ENCODE measurements at places on chromosomes 2 and 18.
A peak's percentile ranks its signal among the peaks of the same experiment; 100 is the strongest.

DNA sequence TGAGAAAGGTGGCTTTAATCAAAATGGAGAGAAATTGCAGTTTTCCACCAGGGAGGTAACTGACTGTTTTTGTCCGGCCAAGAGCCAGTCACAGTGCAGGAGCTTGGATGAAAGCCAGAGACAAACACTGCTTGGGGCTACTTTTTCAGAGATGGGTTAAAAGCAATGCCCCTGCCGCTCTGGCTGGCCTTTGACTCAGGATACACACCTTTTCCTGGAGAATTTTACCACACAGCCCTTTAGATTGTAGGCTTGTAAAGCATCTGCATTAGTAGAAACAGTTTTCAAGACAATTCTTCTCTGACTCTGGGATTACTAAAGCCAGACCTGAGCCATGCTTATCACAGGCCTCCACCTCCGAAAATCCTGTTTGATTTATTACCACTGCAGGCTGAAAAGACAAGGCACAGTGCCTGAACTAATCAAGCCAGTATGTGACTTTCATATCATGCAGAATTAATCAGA, 79.7 kb downstream of the CCBE1 start:
- DNase-seq, result no peak

DNA sequence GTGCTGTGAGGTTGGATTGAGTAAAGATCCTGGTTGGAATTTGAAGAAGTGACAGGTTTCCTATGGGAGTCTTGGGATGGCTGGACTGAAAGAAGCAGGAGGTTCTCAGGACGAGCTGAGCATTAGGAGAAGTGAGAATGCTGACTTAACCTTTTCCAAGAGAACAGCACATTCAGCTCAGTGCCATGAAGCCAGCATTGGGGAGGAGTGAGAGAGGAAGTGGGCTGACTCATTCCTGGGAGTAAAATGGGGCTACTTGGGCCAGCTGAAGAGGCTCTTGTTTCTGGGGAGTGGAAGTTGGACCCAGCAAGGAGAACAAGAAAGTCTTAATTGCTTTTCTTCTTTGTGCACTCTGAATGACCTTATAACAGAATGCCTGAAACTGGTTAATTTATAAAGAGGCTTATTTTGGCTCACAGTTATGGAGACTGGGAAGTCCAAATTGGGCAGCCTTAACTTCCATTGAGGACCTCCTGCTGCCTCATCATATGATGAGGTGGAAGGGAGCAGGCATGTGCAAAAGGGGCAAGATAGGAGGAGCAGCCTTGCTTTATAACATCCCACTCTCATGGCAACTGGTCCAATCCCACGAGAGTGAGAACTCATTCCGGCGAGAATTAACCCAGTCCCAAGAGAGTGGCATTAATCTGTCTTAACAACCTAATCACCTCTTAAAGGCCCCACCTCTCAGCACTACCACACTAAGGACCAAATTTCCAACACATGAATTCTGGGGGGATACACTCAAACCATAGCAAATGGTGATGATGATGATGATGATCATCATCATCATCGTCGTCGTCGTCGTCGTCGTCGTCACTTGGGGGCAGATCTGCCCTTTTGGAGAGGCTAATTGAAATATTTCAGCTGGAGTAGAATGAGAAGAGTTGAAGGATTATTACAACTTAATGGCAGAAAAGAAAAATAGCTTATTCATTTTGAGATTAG, 26.1 kb downstream of the DGUOK start:
- DNase-seq, result no peak

- DNase-seq, result no peak
Measured at GRCh38 chr2:174766271-174766670, 2.0 kb upstream of the CHRNA1 start.

GRCh38 chr2:143529118-143529720, 400.0 kb downstream of the ARHGAP15 start:
- DNase-seq, result no peak

DNA sequence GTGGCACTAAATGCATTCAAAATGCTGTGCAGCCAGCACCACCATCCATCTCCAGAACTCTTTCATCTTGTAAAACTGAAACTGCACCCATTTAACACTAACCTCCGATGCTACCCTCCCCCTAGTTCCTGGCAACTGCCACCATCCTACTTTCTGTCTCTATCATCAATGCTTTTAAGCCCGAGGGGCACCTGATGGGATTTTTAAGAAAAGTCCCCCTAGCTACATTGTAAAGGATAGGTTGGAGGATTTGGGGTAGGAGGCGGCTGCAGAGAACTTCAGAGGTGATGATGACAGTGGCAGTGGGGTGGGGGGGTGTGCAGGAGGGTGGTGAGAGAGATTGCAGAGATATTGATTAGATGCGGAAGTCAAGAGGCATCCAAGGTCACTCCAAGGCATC, 10.8 kb upstream of the YWHAQ start:
- DNase-seq, result peak; percentile 21

GRCh38 chr2:120261387-120262006, 8.8 kb downstream of the RALB start:
- DNase-seq, result peak; percentile 48

DNA sequence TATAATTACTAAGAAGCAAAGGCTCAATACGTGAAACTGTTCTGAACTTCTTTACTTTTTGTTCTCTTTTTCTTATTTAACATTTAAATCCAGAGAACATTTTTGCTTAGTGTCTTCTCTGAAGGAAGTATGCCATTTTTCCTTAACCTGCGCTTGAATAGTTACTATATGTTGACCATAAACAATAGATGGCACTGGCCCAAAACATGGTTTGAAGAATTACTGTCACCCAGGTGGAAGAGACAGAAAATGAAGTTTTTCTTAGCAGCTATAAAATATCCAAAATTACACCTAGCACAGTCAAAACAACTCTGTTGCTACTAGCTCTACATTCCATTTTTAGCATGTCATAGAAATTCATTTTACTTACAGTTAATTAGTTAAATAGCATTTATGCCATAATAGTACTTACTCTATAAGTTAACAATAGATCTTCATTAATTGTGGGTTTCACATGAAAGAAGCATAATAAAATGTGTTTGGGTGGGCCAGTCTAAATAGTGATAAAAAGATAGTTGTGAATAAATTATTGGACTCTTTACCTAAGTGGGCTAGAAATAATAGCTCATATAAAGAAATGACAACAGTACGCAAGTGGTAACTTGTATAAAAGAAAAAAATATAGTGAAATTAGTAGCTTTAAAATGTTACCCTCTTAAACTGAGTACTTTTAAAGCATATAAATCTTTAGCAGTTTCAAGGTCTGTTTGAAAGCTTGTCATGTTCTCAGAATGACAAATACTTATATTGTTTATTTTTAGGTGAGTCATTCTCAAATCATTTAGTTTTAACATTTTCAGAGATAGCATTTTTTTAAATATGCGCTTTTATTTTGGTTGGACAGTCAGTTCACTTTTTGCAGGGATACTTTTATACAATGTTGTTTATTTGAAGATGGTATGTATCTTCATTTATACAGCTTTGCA, 3.7 kb downstream of the ETAA1 start:
- no peak for DNase-seq

Measured in stimulated activated CD4-positive, alpha-beta T cell treated with anti-CD3 and anti-CD28 coated beads, Interleukin-2, amount 100 ng/mL, for 24 hours (primary cell).